ENCODE measurements at places on chromosomes 1 and 21.
A peak's percentile ranks its signal among the peaks of the same experiment; 100 is the strongest.

DNA sequence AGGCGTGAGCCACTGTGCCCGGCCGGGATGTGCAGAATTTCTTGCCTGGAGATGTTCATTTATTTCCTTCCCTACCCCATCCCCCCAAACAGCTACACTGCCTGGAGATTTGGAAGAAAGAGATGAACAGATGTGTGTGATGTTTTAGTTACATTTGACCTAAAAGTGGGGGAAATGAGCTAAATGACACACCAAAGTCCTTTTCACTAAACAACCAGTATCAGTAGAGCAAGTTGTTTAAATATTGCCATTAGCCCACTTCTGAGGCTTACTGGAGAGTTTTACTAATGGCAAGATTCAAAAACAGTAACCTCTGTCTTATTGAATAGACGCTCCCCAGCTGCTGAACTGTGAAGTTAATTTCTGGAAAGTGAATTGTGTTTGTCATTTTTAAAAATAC is 100.1 kb downstream of the RUNX1 start:
- no peaks in the 10 kb centered on the region for H3K4me1 ChIP-seq
- no peaks in the 10 kb centered on the region for H3K36me3 ChIP-seq
- no peak for DNase-seq
- no peak overlapping the region for H3K27ac ChIP-seq

DNA sequence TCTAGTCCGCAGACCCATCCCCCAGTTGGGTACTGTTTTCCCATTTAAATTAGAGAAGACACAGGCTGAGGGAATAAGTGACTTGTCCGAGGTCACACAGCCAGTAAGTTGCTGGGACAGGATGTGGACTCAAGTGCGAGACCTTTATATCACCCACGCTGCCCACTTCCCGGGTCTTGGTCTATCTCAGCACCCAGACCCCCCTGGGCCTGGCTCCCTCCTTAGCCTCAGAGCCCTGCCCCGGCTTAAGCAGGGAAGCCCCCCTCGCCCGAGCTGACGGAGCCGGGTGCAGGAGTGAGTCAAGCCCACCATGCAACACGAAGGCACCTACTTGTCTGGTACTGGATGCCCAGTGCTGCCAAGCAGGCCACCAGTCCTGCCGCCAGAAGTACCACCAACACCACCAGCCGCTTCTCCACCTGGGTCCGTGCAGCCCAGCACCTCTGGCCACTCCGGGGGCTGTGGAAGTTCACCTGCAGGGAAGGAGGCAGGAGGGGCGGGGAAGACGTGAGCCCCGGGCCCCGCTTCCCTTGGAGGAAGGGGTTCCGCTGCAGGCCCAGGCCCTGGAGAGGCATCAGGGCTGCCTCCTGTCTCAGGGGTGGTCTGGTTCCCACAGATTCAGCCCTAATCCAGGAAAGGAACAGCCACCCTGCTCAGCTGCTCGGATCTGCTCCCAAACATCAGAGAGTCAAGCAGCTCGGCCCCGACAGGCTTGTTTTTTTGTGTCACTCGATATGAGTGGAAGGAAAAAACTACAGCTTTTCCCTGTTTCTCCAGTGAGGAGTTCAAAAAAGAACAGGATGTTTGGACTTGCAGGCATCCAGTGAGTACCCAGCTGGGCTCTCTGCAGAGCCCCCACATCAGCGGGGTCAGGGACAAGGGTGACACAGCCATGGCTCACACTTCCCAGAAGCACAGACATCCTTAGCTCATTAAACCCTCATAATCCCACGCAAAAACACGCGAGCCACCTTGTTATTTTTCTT is 11.1 kb downstream of the ECE1 start:
- H3K36me3 ChIP-seq = no peaks in the 10 kb centered on the region
- no peaks in the 10 kb centered on the region for H3K27me3 ChIP-seq
- peaks cover 2% of the 10 kb centered on the region for H3K4me1 ChIP-seq
- no peak for DNase-seq
- peak overlapping the region; percentile 18 for H3K4me3 ChIP-seq
- peak overlapping the region; percentile 86 for H3K27ac ChIP-seq

- peak; percentile 48 for DNase-seq
- no peaks in the 10 kb centered on the region for H3K36me3 ChIP-seq
- H3K4me3 ChIP-seq = no peak overlapping the region
These were observed 14.9 kb downstream of the PDIK1L start for GRCh38 chr1:26126321-26127084.

GRCh38 chr1:247746391-247746935 is 1.5 kb downstream of the OR14A2 start:
- H3K27ac ChIP-seq = no peak overlapping the region
- H3K4me1 ChIP-seq = no peaks in the 10 kb centered on the region
- no peaks in the 10 kb centered on the region for H3K36me3 ChIP-seq
- DNase-seq = no peak
- no peaks in the 10 kb centered on the region for H3K27me3 ChIP-seq
